Upper lobe of left lung (tissue), 6 donors: ENCODE measurements at places on chromosomes 2 and 18. TPM values are rescaled to one million over a fixed set of nuclear protein-coding genes. Genes with fewer than 3 reads are reported as not detected.

- H3K4me1 ChIP-seq: peaks cover 15% of the 10 kb centered on the region
- peaks cover 24% of the 10 kb centered on the region for H3K27me3 ChIP-seq
- DNase-seq: no peak
These were observed 1.9 kb downstream of the CNGA3 start for GRCh38 chr2:98348066-98348561.

Gene DNAH6
- 2.2 TPM for total RNA-seq

DNA sequence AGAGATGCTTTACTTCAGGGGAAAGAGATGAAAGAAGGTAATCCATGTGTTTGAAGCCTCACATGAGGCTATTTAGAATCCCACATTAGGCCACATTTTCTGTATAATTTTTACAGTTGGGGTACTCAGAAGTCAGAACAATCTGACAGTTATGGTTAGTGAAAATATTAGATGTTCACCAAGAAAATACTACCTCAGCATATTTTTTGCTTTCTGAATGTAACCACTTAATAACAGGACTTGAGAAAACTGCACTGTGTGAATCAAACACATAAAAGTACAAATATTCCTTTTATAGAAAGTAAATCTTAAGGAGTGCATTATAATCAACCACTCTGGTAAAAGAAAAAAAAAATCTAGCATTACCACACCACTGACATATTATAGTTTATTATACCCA, 169.3 kb downstream of the SATB2 start:
- DNase-seq: no peak
- no peak overlapping the region for H3K27ac ChIP-seq
- no peaks in the 10 kb centered on the region for H3K4me1 ChIP-seq
- no peak overlapping the region for H3K4me3 ChIP-seq

GRCh38 chr2:1495676-1496358, 82.6 kb downstream of the TPO start:
- H3K27me3 ChIP-seq: no peaks in the 10 kb centered on the region
- H3K4me3 ChIP-seq: no peak overlapping the region
- H3K27ac ChIP-seq: no peak overlapping the region
- H3K4me1 ChIP-seq: peaks cover 5% of the 10 kb centered on the region
- peak; percentile 58 for DNase-seq
